ENCODE measurements at places on chromosomes 7 and 10.

DNA sequence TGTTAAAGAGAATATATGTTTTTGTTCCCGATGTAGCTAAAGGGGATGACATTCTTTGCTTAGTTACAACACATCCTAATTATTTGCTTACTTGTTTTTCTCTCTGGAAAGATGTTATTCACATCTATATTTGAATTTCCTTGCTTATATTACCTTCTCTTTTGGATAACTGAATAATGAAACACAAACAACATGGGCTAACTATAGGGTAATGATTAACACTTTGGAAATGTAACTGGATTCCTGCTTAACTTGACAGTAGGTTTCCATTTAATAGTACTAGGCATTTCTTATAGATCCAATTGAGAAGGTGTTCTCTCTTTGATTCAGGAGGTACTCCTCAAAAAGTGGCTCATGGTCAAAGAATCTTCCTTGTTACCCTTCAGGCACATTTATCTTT, 141.1 kb downstream of the CCSER2 start:
- H3K27me3 ChIP-seq: no peaks in the 10 kb centered on the region
- H3K4me1 ChIP-seq: no peaks in the 10 kb centered on the region
- DNase-seq: no peak
- H3K27ac ChIP-seq: no peak overlapping the region
- H3K4me3 ChIP-seq: no peak overlapping the region

DNA sequence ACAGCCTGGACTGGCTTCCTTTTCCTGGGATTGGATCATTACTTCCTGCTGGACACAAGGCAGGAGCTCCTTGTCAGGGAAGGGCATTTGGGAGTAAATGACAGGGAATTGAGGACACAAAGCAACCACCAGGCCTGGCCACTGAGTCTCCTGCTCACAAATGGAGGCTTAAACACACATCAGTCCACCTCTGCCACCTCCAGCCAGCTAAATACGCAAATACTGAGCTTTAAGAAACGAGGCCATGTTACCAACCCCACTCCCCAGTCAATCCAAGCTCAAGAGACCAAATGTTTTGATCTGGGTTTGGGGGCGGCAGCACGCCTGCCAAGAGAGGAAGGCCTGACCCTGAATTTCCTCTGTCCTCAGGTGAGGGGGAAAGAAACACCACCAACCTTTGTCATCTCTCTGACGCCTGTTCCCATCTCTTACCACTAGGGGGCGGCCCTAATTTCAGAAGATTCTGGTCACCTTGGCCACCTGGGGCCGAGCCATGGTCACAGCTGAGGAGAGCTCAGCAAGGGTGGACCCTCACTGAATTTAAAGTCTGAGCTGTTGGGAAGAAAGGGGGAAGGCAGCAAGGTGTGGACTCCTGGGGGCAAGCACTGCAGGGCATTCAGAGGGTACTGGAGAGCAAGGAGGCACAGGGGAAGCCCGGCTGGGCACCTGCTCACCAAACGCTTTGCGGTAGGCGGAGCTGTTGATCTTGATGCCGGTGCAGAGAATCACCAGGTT, 16.5 kb downstream of the AIFM2 start:
- H3K36me3 ChIP-seq: peaks cover 80% of the 10 kb centered on the region
- H3K27ac ChIP-seq: no peak overlapping the region
- peaks cover 4% of the 10 kb centered on the region for H3K4me1 ChIP-seq
- DNase-seq: peak; percentile 30
- H3K4me3 ChIP-seq: no peak overlapping the region
- no peaks in the 10 kb centered on the region for H3K27me3 ChIP-seq

DNA sequence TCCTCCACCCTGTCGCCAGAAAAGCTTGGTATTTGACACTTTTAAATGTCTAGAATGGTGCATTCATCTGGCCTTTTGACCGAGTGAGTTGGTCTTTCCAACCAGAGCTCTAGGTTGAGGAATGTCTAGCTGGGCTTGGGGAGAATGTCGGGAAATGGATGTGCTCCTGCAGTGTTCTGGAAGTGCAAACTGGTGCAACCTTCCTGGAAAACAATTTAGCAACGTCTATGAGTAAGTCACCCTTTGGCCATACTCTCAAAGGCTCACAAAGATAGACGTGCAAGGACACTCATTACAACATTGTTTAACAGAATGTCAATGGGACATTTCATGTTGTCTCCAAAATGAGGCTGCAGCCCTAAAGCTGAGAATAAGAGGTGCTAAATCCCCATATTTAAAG, 12.2 kb upstream of the NMT2 start:
- no peaks in the 10 kb centered on the region for H3K27me3 ChIP-seq
- no peaks in the 10 kb centered on the region for H3K36me3 ChIP-seq
- H3K27ac ChIP-seq: no peak overlapping the region
- no peaks in the 10 kb centered on the region for H3K4me1 ChIP-seq
- no peak for DNase-seq
- no peak overlapping the region for H3K4me3 ChIP-seq

- no peak for DNase-seq
- no peak overlapping the region for H3K27ac ChIP-seq
- H3K27me3 ChIP-seq: no peaks in the 10 kb centered on the region
- no peaks in the 10 kb centered on the region for H3K36me3 ChIP-seq
- H3K4me3 ChIP-seq: no peak overlapping the region
Measured at GRCh38 chr7:72405418-72405817, 6.7 kb downstream of the CALN1 start.

- H3K36me3 ChIP-seq: no peaks in the 10 kb centered on the region
- H3K4me1 ChIP-seq: peaks cover 23% of the 10 kb centered on the region
- H3K4me3 ChIP-seq: no peak overlapping the region
- no peaks in the 10 kb centered on the region for H3K27me3 ChIP-seq
- no peak for DNase-seq
Measured at GRCh38 chr7:90825779-90826178, 229.7 kb downstream of the CDK14 start.

DNA sequence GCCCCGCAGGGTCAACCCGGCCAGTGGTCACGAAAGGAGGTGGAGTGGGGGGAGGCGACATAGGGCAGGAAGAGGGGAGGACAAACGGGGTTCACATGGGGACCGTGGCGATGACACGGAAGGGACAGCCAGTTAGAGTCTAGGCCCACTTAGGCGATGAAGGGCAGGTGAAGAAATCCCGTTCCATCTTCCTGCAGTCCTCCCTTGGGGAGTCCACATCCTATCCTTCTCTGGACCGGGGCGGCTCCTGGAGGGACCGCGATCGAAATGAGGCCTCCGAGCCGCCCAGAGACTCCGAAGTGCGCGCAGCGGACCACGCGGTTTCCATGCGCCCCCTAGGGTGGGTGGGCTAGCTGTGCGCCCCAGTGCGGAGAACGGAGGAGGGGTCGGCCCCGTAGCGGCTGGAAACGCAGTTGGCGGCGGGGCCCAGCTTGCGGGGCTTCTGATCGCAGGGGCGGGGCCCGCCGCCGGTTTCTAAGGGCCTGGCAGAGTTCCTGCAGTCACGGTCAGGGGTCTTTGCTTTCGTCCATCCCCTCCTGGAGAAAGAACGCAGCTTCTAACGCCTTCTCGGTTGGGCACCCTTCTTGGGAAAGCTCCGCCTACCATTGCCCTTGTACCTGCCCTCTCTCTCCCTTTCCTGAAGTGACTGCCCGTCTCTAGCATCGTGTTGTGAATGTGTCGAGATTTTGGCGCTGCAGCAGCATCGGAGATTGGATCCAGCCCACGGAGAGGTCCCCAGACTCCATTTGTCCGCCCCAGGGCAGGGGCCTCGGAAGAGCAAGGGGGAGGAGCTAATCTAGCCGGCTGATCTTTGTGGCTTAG, 17.9 kb upstream of the TMEM225B start:
- DNase-seq: peak; percentile 30
- H3K36me3 ChIP-seq: no peaks in the 10 kb centered on the region
- H3K4me1 ChIP-seq: peaks cover 15% of the 10 kb centered on the region
- H3K27me3 ChIP-seq: peaks cover 6% of the 10 kb centered on the region
- H3K4me3 ChIP-seq: peak overlapping the region; percentile 74
- peak overlapping the region; percentile 60 for H3K27ac ChIP-seq

DNA sequence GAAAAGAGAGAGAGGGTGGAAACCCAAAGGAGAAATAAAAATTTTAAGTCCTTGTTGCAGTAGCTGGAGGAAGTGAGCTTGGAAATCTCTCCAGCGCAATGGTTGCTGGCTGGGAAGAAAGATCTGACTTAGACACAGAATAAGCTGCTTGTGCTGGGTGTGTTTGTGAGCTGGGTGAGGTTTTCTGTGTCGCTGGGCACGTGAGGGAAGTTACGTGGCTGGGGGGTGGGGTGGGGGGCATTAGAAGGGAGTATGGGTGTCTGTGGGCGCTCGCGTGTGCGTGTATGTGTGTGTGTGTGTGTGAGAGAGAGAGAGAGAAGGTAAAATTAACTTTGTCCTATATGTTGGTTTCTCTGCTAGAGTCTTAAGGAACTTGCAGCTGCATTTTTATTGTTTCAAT, 11.6 kb downstream of the TCF7L2 start:
- DNase-seq: no peak
- no peaks in the 10 kb centered on the region for H3K27me3 ChIP-seq
- no peak overlapping the region for H3K27ac ChIP-seq
- no peak overlapping the region for H3K4me3 ChIP-seq
- peaks cover 5% of the 10 kb centered on the region for H3K36me3 ChIP-seq

- peaks cover 7% of the 10 kb centered on the region for H3K36me3 ChIP-seq
- H3K27ac ChIP-seq: peak overlapping the region; percentile 92
- H3K4me3 ChIP-seq: peak overlapping the region; percentile 92
- no peaks in the 10 kb centered on the region for H3K27me3 ChIP-seq
Measured at GRCh38 chr10:44958196-44958897, 1.3 kb upstream of the RASSF4 start.

GRCh38 chr7:104033837-104034236, 44.4 kb upstream of the RELN start:
- H3K4me1 ChIP-seq: no peaks in the 10 kb centered on the region
- H3K27me3 ChIP-seq: no peaks in the 10 kb centered on the region
- no peak for DNase-seq
- no peak overlapping the region for H3K27ac ChIP-seq
- no peaks in the 10 kb centered on the region for H3K36me3 ChIP-seq

GRCh38 chr10:15137636-15138035, 30.9 kb downstream of the NMT2 start:
- no peak overlapping the region for H3K27ac ChIP-seq
- H3K27me3 ChIP-seq: no peaks in the 10 kb centered on the region
- H3K4me1 ChIP-seq: no peaks in the 10 kb centered on the region
- no peak overlapping the region for H3K4me3 ChIP-seq

DNA sequence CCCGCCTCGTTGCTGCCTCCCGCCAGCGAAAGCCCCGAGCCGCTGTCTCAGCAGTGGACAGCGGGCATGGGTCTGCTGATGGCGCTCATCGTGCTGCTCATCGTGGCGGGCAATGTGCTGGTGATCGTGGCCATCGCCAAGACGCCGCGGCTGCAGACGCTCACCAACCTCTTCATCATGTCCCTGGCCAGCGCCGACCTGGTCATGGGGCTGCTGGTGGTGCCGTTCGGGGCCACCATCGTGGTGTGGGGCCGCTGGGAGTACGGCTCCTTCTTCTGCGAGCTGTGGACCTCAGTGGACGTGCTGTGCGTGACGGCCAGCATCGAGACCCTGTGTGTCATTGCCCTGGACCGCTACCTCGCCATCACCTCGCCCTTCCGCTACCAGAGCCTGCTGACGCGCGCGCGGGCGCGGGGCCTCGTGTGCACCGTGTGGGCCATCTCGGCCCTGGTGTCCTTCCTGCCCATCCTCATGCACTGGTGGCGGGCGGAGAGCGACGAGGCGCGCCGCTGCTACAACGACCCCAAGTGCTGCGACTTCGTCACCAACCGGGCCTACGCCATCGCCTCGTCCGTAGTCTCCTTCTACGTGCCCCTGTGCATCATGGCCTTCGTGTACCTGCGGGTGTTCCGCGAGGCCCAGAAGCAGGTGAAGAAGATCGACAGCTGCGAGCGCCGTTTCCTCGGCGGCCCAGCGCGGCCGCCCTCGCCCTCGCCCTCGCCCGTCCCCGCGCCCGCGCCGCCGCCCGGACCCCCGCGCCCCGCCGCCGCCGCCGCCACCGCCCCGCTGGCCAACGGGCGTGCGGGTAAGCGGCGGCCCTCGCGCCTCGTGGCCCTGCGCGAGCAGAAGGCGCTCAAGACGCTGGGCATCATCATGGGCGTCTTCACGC, 825 bp downstream of the ADRB1 start:
- H3K27me3 ChIP-seq: peaks cover 90% of the 10 kb centered on the region
- DNase-seq: no peak
- H3K4me3 ChIP-seq: peak overlapping the region; percentile 66
- H3K36me3 ChIP-seq: no peaks in the 10 kb centered on the region
- peak overlapping the region; percentile 86 for H3K27ac ChIP-seq
- peaks cover 8% of the 10 kb centered on the region for H3K4me1 ChIP-seq

DNA sequence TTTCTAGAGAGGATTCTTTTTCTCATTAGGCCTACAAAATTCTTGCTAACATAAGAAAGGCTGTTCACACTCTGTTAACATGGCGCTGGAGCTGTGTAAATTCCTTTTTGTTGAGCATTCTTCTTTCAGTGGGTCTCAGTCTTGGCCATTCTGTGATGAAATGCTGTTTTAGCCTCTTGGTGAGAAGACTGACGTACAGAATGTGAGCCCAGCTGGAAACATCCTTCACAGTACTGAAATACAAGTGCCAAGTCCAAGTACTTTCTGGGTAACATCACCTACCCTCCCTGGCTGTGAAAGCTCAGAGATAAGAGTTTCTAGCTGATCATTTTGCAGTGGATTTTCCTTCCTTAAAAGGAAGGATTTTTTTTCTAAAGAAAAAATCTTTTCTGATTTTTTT, 231.8 kb downstream of the AHR start:
- no peak for DNase-seq
- no peak overlapping the region for H3K4me3 ChIP-seq
- H3K36me3 ChIP-seq: no peaks in the 10 kb centered on the region

DNA sequence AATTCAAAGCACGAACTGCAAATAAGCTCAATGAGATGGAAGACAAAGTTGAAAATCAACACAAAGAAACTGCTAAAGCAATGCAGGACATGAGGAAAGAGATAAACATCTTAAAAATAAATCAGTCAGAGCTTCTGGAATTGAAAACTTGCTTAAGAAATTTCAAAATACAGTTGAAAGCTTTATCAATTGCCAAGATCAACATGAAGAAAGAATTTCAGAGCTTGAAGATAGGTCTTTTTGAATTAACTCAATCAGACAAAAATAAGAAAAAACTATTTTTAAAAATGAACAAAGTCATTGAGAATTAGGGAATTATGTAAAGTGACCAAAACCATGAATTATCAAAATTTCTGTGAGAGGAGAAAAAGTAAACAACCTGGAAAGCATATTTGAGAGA, 218.1 kb downstream of the CTNNA3 start:
- H3K4me1 ChIP-seq: no peaks in the 10 kb centered on the region
- no peak overlapping the region for H3K27ac ChIP-seq
- no peak overlapping the region for H3K4me3 ChIP-seq
- H3K27me3 ChIP-seq: no peaks in the 10 kb centered on the region
- no peak for DNase-seq
